ENCODE measurements at places on chromosomes 7 and 10.

DNA sequence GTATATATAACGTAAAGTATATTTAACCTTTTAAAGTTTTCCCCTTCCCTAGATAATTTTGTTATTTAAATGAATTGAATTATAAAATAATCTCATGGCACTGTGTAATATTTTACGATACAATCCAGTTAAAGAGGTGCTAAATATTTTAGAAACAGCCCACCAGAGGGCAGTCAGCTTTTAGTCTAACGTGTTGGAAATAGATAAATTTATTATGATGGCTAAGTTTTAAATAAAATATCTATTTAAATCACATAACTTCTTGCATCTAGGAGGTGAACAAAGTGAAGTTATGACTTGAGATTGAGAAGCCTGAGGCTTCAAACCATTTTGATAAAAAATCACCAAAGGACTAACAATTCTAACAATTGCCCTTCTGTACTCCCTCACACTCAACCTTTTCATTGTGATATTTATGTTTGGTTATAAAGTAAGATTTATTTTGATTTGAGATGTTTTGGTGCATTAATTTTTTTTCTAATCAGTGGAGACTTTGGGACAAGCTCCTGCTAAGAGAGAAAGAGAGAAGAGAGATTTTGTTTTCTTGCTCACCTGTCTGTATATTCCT, 171.5 kb upstream of the SP4 start:
- DNase-seq, result no peak

GRCh38 chr7:131166066-131166465, 161.6 kb upstream of the MKLN1 start:
- DNase-seq, result no peak

GRCh38 chr7:150476819-150477631, 26.6 kb downstream of the GIMAP8 start:
- DNase-seq, result no peak

DNA sequence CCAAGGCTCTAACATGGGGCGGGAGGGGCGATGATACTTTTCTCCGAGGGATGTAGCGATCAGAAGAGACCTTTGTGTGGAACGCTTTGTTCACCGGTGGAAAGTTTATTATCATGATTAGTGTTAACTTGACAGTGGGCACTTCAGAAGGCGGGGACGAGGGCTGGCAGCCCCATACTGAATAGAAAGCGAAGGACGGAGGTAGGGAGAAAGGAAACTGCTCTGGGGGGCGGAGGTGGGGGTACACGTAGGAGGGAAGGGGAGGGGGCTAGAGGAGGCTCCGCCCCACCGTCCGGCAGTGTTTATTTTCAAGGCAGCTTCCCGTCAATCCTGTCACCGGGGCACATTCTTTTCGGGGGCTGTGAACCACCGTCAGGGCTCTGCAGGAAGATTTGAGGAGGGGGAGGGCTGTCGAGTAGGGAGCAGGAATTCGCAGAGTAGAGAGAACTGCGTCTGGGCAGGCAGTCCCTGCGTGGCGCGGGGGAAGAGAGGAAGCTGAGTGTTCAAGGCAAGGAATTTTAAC, 9.4 kb upstream of the NKX2-3 start:
- DNase-seq, result no peak

DNA sequence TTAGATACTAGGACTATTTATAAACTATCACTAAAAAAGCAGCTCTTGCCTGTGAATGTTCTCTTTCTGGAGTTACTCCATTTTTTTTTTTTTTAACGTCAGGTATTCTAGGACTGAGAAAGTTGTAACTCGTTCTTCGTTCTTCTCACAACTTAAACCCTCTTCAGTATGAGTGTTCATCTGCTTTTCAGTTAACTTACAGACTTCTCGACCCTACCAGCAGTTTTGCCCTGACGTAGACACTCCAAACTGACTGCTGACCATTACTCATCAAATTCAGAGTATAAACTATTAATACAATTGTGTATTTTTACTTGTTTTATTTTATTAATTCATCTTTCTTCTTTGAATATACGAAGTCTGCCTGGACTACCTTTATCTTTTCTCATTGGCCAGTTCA, 353.1 kb downstream of the GPR37 start:
- no peak for DNase-seq

DNA sequence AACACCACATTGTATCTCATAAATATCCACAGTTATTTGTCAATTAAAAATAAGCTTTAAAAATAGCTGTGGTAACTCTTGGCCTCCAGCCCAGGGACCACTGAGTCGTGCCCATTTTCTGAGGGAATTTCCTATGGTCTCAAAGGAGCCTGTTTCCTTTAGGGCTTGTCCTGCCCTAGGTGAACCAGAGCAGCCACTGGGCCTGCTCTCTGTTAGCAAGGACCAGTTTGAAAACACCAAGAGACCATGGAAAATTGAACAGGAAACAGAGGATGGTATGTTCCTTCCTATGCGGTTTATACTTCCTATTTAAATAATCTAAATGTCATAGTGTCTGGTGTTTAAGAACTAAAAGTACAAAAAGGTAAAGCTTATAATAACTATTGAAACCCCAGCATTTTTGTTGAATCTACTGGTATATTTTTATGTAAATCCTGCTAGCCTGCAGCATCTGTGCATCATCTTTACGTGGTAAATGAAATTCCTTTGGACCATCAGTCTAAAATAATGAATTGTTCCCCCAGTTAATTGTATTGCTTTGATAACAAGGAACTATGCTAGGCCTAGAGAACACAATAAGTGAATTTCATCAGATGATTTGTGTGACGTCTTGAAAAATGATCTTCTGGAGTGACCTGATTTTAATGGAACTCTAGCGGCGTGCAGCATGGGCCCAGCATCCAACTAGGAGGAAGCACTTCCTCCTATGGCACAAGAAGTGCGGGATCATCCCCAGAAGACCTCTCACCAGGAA, 333.7 kb downstream of the GFRA1 start:
- DNase-seq, result no peak

DNA sequence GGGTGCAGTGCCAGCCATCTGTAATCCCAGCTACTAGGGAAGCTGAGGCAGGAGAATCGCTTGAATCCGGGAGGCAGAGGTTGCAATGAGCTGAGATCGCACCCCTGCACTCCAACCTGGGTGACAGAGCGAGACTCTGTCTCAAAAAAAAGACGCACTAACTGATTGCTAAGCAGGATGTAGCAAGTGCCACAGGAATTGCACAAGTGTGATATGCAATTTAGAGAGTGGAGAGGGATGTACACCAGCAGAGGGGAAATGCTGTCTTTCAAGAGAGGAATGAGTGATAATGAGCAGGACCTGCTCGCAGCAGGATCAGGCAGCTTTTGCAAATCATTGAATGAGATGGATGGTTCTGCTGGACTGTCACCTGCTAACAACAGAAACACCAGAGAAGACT, 13.3 kb upstream of the SLC16A12 start:
- DNase-seq, result no peak

- DNase-seq, result no peak
Measured at GRCh38 chr7:151743481-151743983, 133.4 kb downstream of the PRKAG2 start.

DNA sequence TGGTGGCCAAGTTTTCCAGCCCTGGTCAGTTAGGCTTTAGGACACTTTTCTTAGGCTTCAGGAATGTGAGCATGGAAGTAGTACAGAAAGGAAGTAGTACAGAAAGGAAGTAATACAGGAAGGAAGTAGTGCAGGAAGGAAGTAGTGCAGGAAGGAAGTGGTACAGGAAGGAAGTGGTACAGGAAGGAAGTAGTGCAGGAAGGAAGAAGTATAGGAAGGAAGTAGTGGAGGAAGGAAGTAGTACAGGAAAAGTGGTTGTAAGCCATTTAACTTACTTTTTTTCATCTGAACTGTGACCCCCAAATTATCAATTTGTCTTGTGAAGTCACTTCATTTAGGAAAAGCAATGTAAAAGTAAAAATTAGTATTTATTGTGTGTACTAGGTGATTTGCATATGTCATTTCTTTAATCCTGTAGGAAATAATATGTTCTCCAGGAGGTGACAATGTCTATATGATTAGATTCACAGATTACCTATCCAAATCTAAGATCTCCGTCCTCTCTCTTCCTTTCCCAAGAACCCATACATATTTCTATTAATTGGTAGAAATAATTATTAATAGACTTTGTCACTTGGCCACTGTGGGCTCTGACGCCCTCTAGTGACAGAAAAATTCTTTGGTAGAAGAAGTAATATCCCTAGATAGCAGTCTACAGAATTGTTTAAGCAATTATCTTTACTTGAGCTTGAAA, 3.9 kb upstream of the FAS start:
- DNase-seq, result no peak

GRCh38 chr10:33150146-33150545, 184.3 kb downstream of the NRP1 start:
- no peak for DNase-seq

DNA sequence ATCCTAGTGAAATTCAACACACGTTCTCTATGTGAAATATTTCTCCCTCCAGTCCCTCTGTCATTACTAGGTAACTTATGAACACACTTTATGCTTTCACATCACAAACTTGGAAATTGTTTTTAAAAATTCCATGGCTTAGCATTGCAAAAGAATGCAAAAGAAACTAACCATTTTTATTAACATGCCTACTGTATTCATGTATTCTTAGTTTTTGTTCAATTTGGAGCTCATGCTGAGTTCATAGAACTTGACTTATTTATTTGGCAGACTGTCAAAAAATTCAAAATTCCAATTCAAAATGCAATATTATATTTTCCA, 155.0 kb upstream of the SEMA3C start:
- DNase-seq, result no peak

DNA sequence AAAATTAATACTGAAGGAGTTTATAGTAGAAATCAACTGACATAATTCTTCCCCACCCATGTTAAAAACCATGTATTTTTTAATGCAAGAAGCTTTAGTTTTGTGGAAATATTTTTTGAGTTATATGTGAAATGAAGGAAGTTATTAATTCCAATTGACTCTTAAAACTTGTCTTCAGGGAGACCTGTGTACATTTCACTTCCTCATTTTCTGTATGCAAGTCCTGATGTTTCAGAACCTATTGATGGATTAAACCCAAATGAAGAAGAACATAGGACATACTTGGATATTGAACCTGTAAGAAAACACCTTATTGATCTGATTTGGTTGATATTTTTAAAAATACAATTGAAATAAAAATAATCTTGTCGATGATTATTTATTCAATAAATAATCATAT, 33.3 kb downstream of the CD36 start:
- no peak for DNase-seq

DNA sequence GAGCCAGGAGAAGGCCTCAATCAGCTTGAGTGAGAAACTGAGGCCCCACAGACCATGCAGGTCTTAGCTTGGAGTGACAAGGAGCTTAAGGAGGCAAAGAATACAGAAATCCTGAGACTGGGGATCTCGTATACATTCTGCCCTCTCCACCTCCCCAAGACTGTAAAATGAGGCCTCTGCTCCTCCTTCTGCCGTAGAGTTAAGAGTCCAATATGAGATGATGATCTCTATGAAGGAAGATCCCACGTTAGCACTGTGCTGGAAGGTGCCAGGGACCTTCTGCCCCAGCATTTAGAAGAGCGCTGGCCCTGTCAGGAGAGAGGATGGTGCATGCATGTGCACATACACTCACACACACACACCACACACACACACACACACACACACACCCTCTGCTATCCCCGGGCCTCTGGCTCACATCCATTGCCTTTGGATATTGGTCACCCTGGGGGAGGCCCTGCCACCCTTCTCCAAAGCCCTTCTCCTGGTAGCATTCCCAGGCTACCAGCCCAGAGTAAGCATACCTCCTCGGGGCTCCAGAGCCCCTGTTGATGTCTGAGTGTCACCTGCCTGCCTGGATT, 15.0 kb downstream of the ZCCHC24 start:
- DNase-seq, result no peak

DNA sequence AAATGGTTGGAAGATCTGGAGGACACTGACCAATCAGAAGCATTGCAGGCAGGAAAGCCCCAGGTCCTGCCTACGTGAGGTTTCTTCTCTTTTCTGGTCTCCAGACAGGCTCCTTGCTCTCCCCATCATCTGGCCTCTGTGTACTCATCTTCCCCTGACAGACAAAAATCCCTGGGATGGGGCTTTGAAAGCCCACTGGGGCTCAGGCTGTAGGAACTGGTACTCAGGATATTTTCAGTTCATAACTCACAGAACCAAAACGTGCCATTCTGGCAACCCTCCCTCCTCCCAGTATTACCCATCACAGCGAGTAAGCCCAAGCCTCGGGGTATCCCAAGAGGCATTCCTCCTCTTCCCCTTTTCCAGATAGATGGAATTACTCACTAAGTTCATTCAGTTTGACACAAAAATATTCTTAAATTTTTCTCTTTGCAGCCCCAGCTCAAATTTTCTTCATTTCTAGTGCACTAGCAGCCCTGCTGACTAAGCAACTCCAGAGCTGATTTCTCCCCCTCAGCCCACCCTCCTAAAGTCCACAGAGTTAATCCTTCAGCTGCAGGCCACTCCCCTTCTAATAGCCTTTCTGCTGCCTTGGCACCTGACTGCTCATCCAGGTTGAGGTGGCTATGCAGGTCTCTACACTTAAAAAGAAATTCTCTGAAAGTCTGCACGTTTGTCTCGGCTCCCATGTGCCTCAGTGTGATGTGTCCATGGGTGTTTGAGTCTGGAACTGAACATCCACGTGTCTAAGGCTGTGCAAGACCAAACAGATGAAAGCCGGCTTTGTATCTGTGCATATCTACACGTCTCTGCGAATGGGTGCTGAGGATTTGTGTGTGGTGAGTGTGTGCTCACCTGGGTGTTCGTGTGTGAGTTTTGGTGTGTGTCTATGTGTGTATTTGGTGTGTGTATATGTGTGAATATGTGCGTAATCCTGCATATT, 331.4 kb downstream of the CCSER2 start:
- DNase-seq, result no peak

DNA sequence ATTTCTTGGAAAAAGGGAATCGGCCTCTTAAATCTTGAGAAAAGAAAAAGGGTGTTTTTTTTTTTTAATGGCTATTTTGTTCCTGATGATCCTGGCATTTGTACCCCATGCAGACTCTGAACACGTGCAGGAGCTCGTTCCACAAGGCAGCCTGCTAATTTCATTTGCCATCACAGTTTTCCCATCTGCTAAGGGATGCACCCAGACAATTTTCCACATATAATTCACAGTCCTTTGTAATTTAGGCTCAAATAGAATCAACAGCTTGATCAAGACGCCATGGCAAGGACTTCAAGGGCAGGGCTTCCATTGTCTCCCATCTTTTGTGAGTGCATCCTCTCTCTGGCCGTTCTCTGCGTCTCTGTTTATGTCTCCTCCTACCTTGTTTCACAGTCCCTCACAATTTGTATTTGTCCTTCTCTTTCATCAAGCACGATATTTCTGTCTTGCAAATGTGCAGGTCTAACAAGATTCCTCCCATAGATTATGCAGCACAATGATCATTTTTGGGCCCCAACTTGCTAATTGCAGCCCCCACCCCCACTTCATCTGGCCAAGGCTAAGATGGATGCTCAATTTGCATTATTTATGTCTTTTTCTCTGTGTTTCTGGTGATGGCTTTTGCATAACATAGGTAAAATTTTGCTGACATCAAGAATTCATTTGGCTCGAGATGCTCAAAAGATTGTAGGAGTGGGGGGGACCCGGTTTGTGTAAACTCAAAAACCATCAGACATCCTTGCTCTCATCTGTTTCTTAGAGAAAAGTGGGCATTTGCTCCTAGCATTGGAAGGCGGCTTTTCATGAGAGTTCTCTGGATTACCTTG, 356.0 kb upstream of the NPVF start:
- no peak for DNase-seq

GRCh38 chr7:138023618-138024342, 21.9 kb upstream of the CREB3L2 start:
- no peak for DNase-seq

- DNase-seq, result no peak
Measured at GRCh38 chr10:101934686-101935305, 91.2 kb upstream of the KCNIP2 start.
